ENCODE measurements at places on chromosomes 1 and 21.

DNA sequence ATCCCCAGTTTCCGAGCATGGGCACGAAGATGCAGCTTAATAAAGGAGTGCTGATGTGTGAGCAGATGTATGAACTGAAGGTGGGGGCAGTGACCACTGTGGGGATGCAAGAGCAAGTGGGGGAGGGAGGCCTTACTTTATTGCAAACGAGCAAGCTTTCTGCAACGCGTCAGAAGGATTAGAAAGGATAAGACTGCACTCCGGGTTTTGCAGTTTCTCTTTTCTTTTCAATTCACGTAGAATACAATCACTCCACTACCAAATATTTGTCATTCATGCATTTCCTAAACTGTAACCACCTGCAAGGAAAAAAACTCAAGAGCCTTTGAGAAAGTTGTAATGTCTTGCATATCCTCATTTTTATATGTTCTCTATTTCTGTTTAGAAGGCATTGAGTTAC, 4.3 kb upstream of the OR2C3 start:
- DNase-seq: no peak

- DNase-seq: no peak
Observed at GRCh38 chr1:177164380-177165068, at the start of gene ASTN1. ASTN1 (minus strand) TSS chr1:177164712; CDS start chr1:177164676, 36 bp downstream.

GRCh38 chr1:18936814-18937481, 19.5 kb downstream of the IFFO2 start:
- no peak for DNase-seq

- DNase-seq: no peak
Observed at GRCh38 chr1:96095849-96096612, 625.6 kb upstream of the PTBP2 start.

- no peak for DNase-seq
Observed at GRCh38 chr1:73789965-73790364, 408.0 kb downstream of the LRRIQ3 start.

- no peak for DNase-seq
Observed at GRCh38 chr1:202938287-202938925, 11.4 kb upstream of the KLHL12 start.

- no peak for DNase-seq
Observed at GRCh38 chr1:204858363-204858821, 12.3 kb upstream of the NFASC start.

GRCh38 chr1:245842106-245842505, 665.0 kb downstream of the SMYD3 start:
- no peak for DNase-seq

- DNase-seq: no peak
Observed at GRCh38 chr1:71435951-71436350, 355.1 kb upstream of the ZRANB2 start.

DNA sequence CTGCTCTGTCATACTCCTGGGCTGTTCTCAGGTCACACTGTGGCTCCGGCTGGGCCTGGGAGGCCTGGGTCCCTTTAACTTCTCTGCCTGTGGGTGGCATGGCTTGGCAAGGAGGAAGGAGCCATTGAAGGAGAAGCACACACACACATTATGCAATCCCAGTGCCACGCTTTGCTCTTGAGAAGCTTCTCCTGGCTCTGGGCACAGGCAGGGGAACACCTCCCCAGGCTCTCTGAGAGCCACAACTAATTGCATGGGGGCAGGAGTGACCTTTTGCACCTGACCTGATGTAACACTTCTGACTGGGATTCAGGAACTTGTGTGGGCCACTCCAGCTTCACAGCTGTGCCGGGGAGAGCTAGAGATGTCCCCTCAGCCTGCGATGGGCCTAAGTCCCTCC, 23.1 kb downstream of the LGR6 start:
- no peak for DNase-seq

- DNase-seq: no peak
Observed at GRCh38 chr1:242139986-242140385, 141.1 kb upstream of the MAP1LC3C start.

GRCh38 chr1:207868251-207868773, 42.6 kb downstream of the CD34 start:
- peak; percentile 26 for DNase-seq

DNA sequence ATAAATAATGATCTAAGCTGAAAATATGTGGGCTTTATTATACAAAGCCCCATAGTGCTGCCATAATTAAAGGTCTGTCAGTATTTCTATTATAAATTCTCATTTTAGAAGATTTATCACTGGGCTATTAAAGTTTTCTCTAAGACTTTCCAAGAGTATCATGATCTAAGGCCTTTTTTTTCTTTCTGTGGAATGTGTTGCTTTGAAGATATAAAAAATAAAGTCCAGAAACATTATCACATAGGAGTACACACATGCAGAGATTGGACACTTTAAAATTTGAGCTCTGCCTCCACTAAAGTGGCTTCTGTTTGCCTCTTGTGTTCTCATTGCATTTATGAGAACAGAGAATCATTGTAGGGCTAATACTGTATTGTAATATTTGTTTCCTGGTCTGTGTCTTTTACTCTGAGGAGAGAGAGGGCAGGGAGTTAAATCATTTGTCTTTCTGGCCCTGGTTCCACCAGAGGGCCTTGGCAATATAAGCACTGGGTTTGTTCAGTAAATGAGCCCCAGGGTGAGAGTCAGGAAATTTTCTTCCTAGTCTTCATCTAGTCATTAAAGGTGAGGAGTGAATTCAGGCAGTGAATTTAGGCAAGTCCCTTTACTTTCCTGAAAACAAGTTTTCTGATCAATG, 70.2 kb downstream of the NFIA start:
- no peak for DNase-seq

DNA sequence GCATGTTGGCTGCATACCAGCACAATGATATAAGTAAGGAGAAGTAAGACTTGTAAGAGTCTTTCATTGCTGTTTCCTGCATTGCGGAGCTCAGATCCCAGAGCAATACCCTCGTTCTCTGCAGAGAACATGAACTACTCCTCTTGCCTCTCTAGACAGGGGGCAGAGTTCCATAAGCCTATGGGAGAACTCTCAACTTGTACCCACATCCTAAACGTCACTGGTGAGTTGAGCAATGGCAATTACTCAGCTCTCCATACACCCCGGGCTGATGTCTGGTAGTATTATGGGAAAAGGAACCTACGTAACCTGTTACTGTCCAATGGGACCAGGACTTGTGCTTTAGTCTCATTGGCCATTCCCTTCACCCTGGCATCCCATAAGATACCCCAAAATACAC, 27.3 kb upstream of the ZNF496 start:
- no peak for DNase-seq

GRCh38 chr1:32963746-32964460, 706 bp downstream of the RNF19B start:
- DNase-seq: peak; percentile 63

DNA sequence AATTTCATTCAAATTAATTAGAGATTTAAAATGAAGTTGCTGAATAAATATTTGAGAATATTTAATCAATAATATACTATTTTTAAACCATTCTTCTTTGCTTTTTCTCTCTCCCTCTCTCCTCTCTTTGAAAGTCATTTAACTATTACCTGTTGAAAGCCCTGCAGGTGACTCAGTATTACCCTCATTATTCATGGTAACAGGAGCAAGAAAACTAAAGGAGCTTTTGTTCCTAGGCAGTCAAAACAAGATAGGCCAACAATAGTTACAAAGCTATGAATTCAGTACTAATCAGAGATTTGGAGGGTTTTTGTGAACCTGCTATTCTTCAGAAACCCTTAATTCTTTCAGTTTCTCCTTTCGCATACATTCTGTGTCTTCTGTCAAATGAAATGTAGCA, 721.3 kb upstream of the NCAM2 start:
- DNase-seq: no peak

- no peak for DNase-seq
Observed at GRCh38 chr1:163170975-163171676, 31.6 kb downstream of the RGS5 start.

DNA sequence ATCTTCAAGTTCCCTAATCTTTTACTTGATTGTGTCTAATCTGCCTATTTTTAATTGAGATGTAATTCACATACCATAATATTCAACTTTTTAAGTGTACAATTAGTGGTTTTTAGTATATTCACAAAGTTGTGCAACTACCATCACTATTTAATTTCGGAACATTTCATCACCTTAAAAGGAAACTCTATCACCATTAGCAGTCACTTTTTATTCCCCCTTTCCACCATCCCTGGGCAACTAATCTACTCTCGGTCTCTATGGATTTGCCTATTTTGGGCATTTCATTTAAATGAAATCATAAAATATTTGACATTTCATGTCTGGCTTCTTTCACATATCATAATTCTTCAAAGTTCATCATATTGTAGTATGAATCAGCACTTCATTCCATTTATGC, 30.6 kb upstream of the HYI start:
- DNase-seq: no peak

DNA sequence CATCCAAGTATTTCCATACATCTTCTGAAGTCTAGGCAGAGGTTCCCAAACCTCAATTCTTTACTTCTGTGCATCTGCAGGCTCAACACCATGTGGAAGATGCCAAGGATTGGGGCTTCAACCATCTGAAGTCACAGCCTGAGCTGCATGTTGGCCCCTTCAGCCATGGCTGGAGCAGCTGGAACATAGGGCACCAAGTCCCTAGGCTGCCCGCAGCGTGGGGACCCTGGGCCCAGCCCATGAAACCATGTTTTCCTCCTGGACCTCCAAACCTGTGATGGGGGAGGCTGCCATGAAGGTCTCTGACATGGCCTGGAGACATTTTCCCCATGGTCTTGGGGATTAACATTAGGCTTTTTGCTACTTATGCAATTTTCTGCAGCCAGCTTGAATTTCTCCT, 729.8 kb downstream of the KCNT2 start:
- DNase-seq: no peak

DNA sequence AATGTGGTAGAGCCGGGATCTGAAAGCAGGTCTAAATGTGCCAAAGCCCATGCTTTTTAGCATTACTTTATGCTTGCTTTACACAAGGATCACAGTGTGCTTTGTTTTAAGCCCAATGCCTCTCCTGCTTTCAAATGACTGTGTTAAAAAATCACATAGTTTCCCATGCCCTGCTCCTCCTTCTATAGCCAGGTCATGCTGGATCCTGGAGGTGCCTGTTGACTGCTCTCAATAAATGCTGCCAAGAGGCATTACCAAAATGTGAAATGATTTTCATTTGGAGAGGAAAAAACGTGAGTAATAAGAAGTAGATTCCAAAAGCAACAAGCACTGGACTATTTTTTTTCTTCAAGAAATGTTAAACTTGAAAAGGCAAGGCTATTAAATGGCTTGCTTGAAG, 420.7 kb upstream of the USP24 start:
- DNase-seq: no peak
